Stimulated activated CD8-positive, alpha-beta memory T cell treated with anti-CD3 and anti-CD28 coated beads, Interleukin-7, amount 100 ng/mL, for 1 hour (primary cell): ENCODE measurements at places on chromosomes 12 and 14.

- DNase-seq, result no peak
Measured at GRCh38 chr12:65853489-65854157, 29.3 kb downstream of the HMGA2 start.

DNA sequence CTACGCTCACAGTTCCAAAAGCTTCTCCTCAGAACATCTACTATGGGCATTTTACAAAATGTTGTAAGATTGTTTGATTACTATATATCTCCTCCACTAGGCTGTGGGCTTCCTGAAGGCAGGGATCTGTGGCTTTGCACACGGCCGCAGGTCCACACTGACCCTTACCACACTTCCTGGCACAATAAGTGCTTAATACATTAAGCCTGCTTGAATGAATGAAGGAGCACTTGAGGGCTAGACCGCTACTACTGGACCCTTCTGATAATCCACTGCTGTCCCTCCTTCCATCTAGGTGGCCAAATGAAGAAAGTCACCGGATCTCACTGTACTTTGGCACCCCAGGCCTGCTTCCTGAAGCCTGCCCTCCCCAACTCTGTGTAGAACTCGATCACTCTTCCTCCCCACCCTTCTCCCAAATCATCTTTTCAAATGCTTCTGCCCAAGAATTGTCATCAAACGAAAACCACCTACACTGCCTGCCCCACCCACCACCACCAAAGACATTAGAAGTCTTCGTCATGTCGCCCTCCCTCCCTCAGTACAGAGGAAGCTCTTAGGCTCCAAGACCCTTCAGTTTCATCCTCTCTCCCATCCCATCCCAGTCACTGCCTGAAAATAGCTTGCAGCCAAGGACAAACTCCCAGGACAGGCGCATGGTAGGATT, 596 bp upstream of the ZBTB39 start:
- no peak for DNase-seq

DNA sequence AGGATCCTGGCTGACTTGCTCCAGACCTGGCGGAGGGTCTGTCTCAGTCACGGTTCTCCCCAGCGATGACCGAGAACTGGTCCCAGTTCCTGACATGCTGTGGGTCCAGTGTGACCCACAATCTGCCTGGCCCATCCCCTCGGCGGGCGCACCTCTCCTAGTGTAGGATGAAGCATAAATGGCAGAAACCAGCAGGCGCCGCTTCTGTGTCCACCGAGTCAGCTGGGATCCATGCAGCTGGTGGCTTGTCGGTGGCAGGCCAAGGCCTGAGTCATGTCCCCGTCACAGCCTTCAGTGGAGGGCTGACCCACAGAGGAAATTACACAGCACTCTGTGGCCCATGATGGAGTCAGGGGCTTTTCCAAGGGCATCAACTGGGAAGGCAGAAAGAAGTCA, 38.5 kb downstream of the NFKBIA start:
- DNase-seq, result no peak

DNA sequence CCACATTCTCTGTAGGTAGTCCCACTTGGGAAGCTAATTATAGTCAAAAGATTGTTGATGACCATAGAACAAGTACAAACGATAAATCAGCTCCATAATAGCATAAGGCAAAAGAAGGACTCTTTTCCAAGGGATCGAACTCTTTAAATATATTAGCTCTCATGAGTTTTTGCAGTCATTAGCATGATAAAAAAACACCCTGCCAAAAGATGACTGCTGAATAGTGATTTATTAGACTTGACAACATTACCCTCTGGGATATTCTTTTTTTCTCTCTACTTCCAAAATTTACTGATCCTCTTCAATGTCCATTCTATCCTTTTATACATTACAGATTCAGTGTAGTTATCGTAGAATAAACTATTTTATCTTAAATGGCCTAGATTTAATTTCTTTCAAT, 14.2 kb downstream of the EPYC start:
- DNase-seq, result no peak

DNA sequence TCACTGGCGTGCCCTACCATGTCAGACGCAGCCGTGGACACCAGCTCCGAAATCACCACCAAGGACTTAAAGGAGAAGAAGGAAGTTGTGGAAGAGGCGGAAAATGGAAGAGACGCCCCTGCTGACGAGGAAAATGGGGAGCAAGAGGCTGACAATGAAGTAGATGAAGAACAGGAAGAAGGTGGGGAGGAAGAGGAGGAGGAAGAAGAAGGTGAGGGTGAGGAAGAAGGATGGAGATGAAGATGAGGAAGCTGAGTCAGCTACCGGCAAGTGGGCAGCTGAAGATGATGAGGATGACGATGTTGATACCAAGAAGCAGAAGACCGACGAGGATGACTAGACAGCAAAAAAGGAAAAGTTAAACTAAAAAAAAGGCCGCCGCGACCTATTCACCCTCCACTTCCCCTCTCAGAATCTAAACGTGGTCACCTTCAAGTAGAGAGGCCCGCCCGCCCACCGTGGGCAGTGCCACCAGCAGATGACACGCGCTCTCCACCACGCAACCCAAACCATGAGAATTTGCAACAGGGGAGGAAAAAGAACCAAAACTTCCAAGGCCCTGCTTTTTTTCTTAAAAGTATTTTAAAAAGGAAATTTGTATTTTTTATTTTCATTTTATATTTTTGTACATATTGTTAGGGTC, 13.2 kb downstream of the TRIP11 start:
- DNase-seq, result no peak

GRCh38 chr12:25929142-25929541, 29.3 kb upstream of the RASSF8 start:
- DNase-seq, result no peak

- DNase-seq, result no peak
Measured at GRCh38 chr12:20695232-20695631, at the start of gene SLCO1C1. Gene SLCO1C1, plus strand, starts transcription at chr12:20695332. Its CDS starts 4,245 bp downstream, at chr12:20699577.

GRCh38 chr12:86719381-86719780, 463.2 kb upstream of the MGAT4C start:
- DNase-seq, result no peak
